ENCODE measurements at places on chromosomes 4 and X.
A peak's percentile ranks its signal among the peaks of the same experiment; 100 is the strongest.

DNA sequence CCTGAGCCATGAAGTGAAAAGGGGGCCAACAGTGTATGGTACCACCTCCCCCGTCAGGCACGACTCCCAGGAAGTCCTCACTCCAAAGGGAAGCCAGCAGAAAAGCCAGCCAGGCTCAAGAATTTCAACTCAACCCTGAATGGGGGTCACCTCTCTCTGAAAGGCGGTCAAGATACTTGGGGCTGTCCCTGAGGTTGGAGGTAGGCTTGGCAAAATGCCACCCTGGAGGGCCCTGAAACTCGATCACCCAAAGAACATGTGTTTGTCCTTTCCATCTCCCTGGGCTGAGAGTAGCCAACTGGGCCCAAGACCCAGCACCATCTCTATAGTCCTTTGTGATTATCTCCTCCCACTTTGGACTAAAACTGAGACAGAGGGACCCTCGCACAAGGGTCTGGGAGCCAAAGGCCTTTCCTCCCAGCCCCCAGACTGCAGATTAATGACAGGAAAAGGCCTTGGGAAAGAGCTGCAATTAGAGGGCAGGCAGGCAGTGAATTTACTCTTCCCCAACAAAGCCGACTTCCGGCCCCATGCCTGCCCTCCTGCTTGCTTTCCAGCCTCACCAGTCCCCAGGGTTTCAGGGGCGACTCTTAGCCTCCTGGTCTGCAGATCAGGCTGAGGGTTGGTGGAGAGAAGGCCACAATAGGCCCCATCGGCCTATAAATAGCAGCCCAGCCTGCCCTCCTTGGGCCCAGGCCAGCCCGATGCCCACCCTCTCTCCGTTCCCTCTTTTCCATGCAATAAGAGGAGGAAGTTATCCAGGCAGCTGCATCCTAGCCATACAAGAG, 5.6 kb downstream of the SASH3 start:
- no peak for DNase-seq

DNA sequence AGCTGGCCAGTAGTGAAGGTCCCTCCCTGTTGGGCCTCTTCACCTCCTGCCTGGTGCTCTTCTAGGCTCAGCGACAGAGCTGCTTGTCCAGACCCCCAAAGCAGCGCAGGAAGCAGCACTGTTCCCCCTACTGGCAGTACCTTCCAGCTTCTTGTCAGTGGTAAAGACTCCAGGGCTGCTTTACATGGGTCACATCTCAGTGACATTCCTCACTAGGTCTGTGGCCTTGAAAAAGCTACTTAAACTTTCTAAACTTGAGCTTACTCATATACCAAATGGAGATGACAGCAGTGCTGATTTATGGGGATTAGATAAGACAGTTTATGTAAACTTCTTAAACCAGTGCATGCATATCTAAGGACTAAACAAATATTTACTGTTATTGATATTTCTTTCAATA, 117.3 kb downstream of the FAT4 start:
- no peak for DNase-seq

GRCh38 chr4:859496-859895, 33.6 kb upstream of the CPLX1 start:
- no peak for DNase-seq

DNA sequence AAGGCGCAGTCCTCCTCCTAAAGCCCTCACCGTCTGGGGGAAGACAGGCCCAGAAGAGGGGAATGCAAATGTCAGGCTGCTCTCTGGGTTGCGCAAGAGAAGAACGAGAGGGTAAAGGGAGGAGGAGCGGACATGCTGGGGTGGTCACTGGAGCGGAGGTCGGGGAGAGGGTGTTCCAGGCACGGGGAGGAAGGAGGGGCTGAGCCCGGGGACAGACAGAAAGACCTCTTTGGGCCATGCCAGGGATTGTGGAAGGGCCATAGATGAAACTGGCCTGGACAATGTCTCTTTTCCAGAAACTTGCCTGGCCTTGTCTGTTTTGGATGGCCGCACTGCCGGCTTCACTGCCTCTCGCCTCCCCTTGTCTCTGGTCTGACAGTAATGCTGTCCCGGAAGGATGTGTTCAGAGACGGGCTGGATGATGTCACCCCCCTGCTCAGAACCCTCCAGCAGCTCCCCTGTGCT, 121.0 kb downstream of the SORCS2 start:
- DNase-seq, result no peak

GRCh38 chrX:118272242-118272641, 73.7 kb upstream of the WDR44 start:
- DNase-seq, result no peak

DNA sequence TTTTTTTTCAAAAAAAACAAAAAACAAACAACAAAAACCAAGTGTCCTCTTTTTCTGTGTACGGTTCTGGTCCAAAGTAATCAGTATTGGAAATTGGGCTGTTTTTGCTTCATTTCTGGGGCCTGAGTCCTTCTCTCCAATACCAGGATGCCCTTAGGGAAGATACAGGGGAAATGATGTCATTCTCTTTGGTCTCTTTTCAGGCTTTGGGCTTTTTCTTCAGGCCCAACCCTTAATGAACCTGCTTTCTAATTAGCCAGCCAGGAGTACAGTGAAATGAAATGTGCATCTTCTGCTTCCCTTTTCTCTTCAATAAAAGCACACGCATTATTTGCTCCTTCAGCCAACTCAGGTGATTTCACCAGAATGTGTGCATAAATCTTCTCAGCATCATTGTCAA, 52.6 kb upstream of the RBPJ start:
- DNase-seq, result no peak

DNA sequence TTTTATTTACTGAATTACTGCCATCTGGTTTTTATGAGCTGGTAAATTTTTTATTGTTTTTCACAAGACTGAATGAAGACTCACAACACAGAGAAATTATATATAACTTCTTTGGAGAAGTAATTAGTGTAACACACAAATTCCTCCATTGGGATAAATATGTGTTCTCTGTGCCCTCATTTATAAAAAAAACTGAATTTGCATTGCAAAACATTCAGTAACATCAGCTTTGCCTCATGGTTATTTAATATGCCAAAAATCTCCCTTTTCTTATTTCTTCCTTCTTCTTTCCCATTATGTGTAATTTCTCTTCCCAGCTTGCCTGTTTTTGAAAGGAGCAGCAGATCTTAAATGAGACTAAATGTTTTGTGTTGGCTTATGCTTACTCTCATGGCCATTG, 18.5 kb downstream of the CASP6 start:
- DNase-seq, result no peak

- DNase-seq, result no peak
Measured at GRCh38 chr4:100083289-100083688, 107.0 kb downstream of the DDIT4L start.

DNA sequence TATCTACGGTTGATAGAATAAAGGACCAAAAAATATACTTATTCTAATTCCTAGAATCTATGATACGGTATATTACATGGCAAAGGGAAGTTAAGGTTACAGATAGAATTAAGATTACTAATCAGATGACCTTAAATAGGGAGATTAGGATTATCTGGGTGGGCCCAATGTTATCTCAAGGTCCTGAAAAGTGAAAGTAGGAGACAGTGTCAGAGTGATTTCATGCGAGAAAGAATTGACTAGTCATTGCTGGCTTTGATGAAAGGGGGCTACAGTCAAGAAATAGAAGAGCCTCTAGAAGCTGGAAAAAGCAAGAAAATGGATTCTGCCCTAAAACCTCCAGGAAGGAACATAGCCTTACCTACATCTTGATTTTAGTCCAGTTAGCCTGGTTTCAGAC, 176.9 kb upstream of the PPP1R2C start:
- DNase-seq, result no peak

DNA sequence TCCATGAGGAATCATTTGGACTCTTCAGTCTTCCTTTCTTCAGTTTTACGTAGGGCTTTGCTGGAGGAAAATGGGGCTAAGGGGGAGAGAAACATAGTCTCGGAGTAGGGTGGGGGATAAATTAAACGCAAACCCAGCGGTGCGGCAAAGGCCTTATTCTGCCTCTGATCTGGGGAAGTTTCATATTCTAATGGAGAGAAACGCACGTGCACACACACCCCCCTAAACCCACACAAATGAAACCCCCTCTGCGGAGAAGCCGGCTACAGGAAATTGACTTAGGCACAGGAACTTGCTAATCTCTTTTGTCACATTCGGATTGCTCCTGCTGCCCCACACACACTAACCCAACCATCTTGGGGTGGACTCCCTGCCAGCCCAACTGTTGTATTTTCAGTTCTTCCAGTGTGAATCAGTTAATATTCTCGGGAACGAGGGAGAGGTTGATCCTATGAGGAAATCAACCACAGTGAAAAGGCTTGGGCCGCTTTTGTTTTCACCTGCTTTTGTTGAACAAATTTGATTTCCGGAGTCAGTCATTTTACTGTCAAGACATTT, at the start of gene RHOH:
TSS of gene RHOH (plus strand) at position 308 of the 558 bp plus-strand sequence. CDS start 46,356 bp downstream, outside the sequence.
- peak; percentile 52 for DNase-seq

GRCh38 chr4:166144607-166145006, 271.6 kb downstream of the TLL1 start:
- no peak for DNase-seq

- no peak for DNase-seq
Measured at GRCh38 chr4:4481399-4481994, 60.4 kb downstream of the STX18 start.

DNA sequence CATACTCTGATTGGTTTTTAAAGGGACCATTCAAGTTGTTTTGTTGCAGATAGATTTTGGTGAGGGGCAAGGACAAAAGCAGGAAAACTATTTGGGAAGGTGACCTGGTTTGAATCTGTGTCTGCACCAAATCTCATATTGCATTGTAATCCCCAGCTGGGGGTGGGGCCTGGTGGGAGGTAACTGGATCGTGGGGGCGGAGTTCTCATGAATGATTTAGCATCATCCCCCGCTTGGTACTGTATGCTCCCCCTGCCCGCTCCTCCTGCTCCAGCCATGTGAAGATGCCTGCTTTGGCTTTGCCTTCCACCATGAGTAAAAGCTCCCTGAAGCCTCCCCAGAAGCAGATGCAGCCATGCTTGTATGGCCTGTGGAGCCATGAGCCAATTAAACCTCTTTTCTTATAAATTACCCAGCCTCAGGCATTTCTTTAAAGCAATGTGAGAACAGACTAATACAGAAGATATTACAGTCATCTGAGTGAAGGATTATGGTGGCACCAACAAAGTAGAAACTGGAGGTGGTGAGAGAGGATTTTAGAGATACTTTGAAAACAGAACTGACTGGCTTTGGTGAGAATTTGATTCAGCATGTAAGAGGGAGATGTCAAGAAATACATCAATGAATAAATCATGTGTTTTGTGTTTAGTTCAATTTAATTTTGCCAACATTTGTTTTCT, 14.4 kb downstream of the IL21 start:
- no peak for DNase-seq

DNA sequence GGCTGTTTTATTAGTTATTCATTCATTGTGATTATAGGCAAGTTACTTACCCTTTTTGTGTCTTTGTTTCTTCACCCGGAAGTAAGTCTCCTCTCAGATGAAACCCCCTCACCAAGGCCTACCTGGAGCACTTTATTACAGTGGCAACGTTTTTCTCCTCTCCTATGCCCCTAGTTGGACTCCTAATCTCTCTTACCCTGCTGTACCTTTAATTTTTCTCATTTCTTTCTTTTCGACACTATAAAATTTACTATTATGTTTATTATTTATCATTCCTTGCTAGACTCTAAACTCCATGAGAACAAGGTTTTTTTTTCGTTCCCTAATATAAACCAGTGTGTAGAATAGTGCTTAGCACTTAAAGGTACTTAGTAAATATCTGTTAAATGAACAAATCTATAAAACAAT, 17.5 kb downstream of the STAP1 start:
- no peak for DNase-seq

DNA sequence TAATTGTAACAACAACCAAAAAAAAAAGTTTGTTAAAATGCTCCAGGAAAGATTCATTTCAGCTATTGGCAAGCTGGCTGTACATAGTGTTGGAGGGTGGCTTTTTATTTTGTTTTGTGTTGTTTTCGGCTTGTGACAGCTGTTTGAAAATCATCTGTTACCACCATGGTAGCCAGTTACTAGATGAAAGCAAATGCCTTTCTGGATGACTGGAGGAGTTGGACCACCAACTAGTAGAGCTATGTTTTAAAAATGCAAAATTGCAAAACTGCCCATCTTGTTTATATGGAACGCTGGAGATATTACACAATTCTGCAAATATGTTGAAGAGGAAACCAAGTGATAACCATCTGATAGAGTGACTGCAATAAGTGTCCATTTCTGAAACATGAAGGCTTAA, 53.2 kb upstream of the TNIP3 start:
- no peak for DNase-seq

GRCh38 chrX:129092242-129092641, 431.0 kb downstream of the SMARCA1 start:
- no peak for DNase-seq

DNA sequence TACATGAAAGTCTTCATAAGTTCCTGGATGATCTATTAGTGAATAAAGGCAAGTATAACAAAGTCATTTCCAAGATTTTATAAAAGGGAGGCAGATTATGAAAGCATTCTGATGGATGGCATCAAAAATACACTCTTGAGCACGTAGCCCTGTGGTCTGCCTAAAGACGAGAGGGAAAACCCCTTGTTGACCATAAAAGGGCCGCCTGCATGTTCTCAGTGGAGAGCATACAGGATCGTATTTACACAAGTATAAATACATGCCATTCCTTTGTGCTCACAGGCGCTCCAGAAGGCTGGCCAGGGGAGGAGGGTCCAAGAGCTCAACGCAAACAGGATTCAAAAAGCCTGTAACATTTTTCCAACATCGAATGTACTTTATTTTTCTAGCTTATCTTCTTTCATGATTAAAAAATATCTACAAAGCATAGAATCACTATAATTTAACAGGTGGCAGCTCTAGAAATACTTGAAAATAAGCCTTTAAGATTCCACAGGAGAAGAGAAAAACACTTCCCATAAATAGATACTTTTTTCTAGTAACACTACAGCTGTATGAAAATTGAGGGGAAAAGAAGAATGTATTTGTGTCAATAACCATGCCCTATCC, 29.6 kb downstream of the PDGFC start:
- DNase-seq, result no peak

DNA sequence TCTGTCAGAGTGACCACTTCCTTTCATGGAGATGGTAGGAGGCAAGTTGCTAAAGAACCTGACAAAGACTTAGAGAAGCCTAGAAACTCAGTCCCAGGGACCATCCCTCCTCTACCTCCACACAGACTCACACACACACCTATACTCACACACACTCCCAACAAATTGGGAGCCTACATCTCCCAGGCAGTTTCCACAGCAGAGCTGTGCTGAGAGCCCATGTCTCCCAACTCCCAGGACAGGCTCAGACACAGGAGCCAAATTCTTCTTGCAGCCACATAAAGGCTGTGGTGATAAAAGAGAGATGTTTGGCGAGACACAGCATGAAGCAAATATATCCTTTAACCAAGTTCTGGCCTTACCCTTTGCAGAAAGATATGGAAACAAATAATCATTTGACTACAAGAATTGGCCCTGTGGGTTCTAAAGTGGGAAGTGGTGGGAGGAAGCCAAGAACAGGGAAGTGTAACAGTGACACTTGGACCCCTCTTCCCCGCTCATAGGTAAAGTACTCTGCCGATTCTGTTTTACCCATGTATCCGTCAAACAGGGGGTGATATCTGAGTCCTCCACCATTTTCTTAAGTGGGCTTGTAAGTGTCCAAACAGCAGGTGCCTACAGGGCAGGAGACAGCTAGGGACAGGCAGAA, 11.0 kb upstream of the IDS start:
- no peak for DNase-seq

GRCh38 chrX:154748712-154749339, 2.1 kb downstream of the GAB3 start:
- no peak for DNase-seq

GRCh38 chr4:113051361-113051760, 1.9 kb downstream of the ANK2 start:
- no peak for DNase-seq
